ENCODE measurements at places on chromosomes 2 and 18. TPM values are rescaled to one million over a fixed set of nuclear protein-coding genes. Genes with fewer than 3 reads are reported as not detected.

Gene TM4SF20
- total RNA-seq: not detected

Gene IL36B
- not detected for total RNA-seq

DNA sequence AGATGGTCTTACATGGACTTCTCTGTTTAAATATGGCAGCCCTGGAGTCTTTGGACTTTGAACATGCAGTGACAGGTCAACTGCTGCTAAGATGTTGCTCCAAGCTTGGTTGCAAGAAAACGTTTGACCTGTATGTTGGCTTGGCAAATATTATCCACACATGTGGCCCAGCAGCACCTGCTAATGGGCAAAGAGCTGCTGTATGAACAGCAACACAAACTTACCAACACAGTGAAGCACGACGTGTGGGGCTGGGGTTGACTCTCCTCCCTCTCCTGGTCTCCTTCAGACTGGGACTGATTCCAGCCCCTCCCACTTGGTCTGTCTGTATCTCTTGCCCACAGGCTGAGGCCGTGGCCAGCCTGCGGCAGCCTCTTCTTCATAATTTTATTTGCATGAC lies 3.8 kb downstream of the KCNE4 start:
- no peak overlapping the region for H3K4me3 ChIP-seq
- DNase-seq: no peak
- no peaks in the 10 kb centered on the region for H3K27me3 ChIP-seq
- no peaks in the 10 kb centered on the region for H3K36me3 ChIP-seq

DNA sequence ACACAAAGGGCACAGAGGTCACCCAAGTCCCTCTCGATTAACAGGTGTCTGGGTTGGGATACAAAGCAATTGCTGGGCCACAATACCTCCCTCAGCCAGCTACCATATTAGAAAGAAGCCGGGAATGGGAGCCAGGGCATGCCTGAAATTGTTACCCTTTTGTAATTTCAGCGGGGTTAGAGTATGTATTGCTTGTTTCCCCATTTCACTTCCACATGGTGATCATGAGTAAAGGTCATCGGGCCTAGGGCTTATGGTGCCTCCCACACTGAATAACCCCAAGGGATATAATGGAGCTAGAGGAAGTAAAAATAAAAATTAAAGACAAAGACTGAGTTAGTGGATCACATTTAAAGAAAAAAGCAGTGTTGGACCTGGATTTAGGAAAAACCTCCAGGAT lies 437.2 kb upstream of the KLHL29 start:
- H3K4me1 ChIP-seq: no peaks in the 10 kb centered on the region
- H3K27ac ChIP-seq: no peak overlapping the region
- no peaks in the 10 kb centered on the region for H3K36me3 ChIP-seq
- H3K27me3 ChIP-seq: no peaks in the 10 kb centered on the region
- no peak for DNase-seq

- H3K27me3 ChIP-seq: no peaks in the 10 kb centered on the region
- H3K4me3 ChIP-seq: no peak overlapping the region
- peaks cover 31% of the 10 kb centered on the region for H3K36me3 ChIP-seq
- H3K4me1 ChIP-seq: no peaks in the 10 kb centered on the region
Observed at GRCh38 chr18:47108373-47108772, 41.9 kb downstream of the HDHD2 start.

DNA sequence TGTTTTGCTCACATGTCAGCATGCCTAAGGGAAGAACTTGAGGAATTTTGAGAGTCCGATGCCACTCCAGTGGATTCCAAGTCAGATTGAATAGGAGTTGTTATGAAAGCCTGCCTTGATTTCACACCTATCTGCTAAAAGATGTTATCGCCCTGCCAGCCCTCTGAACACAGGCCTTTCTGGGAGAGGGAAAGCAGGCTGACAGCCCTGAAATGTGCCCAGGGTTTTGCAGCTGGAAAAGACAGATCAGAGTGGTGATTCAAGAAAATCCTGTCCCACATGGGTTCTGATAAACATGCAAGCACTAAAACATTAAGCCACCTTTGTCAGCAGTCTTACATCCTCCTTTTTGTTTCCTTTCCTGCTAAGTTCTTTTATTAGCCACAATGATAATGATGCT lies 1752.9 kb upstream of the CELF4 start:
- no peaks in the 10 kb centered on the region for H3K4me1 ChIP-seq
- no peaks in the 10 kb centered on the region for H3K36me3 ChIP-seq
- no peak for DNase-seq
- no peak overlapping the region for H3K27ac ChIP-seq
- H3K27me3 ChIP-seq: no peaks in the 10 kb centered on the region

Gene KCNS3
- 7.3 TPM for total RNA-seq

GRCh38 chr2:120901201-120901600 lies 165.5 kb downstream of the GLI2 start:
- no peaks in the 10 kb centered on the region for H3K36me3 ChIP-seq
- DNase-seq: no peak
- peaks cover 4% of the 10 kb centered on the region for H3K4me1 ChIP-seq

Gene MYO5B
- 43.8 TPM for total RNA-seq

Data from kidney (tissue), 22 donors.